Forelimb muscle (tissue), 1 donor: ENCODE measurements at places on chromosomes 4 and X. TPM values are rescaled to one million over a fixed set of nuclear protein-coding genes. Genes with fewer than 3 reads are reported as not detected.

ATOH1 gene
- polyA plus RNA-seq: not detected

LEF1 gene
- polyA plus RNA-seq: 6.7 TPM

SMIM10L2A gene
- polyA plus RNA-seq: 2.2 TPM

SPANXB1 gene
- polyA plus RNA-seq: not detected

GRCh38 chr4:56804551-56804950, 16.9 kb downstream of the SPINK2 start:
- DNase-seq: no peak

- DNase-seq: no peak
Observed at GRCh38 chr4:140152013-140152703, 1.8 kb downstream of the MAML3 start.

DNA sequence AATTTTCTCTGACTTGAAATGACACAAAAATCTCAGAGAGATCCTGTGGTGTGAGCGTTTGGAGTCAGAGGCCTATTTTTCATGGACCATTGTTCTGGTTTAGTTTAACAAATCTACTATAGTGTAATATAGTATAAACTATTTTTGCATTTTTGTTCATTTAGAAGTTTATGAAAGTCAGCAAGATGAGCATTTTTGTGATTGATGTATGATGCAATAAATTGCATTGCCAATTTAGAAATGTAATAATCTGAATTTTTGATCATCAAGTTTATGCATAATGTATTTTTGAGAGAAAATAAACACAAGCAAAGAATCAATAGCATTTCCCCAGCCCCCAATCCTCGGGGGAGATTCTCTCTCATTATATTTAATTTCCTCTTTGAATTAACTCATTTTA, 519.5 kb upstream of the FTHL17 start:
- no peak for DNase-seq
